Stimulated activated CD4-positive, alpha-beta T cell treated with anti-CD3 and anti-CD28 coated beads, Interleukin-2, amount 100 ng/mL, for 24 hours (primary cell): ENCODE measurements at places on chromosomes 3 and 15.

- DNase-seq, result no peak
Observed at GRCh38 chr15:41241221-41241964, 10.3 kb downstream of the CHP1 start.

DNA sequence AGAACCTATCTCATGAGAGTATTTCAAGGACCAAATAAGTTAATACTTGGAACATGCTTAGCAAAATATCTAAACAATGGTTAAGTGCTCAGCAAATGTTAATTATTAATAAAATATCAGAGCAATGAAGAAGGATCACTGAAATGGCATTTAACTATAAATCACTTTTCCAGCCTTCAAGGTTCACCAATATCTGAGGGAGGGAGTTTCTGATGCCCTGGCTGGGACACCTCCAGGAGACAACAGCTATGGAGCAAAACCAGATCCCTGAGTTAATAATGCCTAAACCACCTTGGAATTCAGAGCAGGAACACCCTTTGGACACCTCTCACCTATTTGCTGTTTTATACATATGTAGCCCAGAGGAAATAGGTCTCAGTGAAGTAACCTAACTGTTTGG, 6.4 kb upstream of the FAM174B start:
- no peak for DNase-seq

DNA sequence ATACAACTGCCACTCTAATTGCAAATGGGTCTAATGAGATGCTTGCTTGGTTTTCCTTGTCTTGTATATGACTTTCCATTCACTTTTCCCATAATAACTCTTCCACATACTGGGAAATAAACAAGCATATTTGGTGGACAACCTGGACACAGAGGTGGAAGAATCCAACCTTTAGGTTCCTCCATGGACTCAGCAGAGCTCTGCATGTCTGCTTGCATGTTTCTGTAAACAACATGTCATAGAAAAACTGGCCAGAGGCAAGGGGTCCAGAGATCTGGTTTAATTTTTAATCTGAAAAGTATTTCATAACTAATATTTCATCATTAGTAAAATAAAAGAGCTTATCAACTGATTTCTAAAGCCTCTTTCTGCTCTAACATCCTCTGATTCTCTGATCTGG, 30.2 kb downstream of the GOLIM4 start:
- no peak for DNase-seq

DNA sequence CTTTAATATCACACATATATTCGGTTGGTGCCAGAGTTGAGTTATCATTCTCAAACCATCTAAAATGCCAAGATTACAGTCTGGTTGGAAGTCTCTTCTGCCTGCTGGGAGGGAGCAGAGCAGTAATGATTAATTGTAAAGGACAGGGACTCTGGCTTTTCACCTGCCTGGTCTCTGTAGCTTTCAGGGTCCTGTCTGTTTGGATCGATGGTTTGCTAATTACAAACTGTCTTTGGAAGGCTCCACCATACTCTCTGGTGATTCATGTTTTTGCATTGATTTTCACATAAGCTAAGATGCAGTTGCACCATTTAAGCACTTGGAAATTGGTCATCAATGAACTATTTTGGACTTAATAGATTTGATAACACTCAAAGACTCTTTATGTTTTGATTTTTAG, 350.4 kb upstream of the SATB1 start:
- DNase-seq, result no peak

GRCh38 chr15:67199881-67200763, 54.3 kb downstream of the AAGAB start:
- DNase-seq, result no peak

DNA sequence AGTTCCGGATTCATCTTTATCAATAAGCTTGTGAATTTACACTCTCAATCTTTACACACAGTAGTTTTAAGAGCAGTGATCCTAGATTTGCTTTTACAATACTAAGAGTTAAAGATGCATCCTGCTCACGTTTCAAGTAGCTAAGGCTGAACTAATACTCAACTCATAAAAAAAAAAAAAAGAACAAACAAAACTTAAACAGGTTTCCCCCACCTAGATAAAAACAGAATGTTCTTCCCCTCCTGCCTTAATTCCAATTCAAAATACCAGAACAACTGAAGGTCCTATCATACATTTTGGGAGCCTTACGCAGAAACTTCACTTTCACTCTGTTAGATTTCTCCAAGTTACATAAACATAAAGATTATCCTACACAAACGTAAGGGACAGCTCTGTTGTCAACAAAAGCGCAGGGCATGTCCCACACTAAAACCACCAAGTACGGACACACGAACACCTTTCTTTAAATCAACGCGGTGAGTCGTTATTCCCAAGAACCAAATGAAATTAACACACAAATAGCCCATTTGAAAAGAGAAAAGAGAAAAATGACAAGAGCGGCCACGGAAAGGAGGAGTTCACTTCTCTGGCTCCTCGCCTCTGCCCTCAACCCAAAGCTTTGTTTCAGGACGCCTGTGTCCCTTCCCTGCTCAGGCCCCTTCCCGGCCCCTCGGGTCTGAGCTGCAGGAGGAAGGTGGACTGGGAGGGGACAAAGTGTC, 941 bp downstream of the CBLB start:
- no peak for DNase-seq

DNA sequence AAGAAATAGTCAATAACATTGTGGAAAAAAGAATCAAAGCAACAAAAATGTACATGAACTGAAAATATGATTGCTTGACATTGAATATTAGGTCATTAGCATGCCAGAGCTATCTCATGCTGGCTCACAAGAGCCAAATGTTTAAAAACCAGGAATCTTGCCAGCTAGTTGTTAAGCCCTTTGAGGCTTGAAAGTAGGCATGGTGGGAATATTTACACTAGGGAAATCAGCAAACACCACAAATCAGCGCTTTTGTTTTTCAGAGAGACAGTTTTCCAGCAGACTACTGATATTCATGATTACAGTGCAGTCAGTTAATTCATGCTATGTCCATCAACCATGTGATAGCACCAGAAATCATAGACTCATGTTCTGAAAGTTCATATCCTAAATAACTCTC, 144.8 kb downstream of the ARPP21 start:
- DNase-seq, result no peak

DNA sequence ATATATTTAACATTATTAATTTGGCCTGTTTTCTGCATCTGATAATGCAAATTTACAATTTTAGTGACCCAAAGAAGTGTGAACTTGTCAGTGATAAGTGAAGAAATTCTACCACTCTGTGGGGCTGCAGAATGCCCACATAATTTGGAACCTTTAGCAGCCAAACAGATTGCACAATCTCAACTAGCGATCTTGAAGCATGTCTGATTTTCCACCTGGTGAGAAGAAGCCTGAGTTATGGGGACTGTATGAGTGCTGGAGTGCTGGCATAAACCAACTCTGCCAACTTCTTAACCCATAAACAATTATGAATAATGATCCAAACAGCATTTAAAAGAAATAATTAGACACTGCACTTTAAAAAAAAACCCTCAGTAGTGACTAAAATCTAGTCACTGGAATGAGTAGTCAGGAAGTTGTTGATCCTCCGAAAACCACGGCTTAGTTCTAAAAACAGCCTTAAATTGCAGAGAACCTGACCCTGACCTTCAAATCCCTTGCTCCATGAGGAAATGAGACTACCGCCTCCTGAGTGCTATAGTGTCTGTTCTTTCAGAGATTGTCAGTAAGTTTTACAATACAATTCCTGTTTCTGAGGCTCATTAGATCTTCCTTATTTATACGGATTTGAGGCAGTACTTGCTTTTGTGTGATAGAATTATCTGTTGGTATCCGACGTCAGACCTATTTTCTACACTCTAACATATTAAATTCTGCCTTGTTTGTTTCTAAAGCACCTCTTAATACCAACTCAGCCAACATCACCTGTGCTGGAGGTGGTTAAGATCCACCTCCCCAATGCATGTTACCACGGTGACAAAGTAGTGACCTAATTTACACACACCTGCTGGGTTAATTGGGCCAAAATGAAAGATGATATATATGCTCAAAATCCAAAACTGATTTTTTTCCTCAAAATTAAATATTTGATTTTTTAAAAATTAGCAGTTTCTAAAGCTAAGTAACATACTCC, 267.7 kb downstream of the ZBTB20 start:
- DNase-seq, result no peak

DNA sequence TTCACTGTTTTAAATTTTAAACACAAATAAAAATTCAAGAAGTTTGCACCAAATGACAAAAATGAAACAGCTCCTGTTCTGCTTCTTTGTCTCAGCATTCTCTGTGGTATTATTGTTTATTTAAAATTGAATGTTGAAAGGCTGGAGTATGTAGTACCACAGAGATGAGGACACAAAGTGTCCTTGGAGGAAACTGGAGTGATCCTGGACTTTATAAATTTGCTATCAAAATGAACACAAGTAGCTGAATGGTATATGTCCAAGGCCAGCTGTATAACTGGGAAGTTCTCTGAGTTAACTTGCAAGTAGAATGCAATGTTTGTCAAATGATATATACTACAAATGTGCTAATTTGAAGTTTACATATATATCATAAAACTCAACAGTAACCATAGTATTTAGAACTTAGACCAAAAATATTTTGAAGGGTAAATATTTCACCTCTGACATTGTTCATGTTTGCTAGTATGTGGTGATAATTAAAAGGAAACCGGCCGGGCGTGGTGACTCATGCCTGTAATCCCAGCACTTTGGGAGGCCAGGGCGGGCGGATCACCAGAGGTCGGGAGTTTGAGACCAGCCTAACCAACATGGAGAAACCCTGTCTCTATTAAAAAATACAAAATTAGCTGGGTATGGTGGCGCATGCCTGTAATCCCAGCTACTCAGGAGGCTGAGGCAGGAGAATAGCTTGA, 12.3 kb downstream of the BTLA start:
- DNase-seq, result no peak

- DNase-seq, result no peak
Observed at GRCh38 chr3:185978516-185978915, 40.7 kb upstream of the TRA2B start.

GRCh38 chr3:59163953-59164352, 114.1 kb upstream of the CFAP20DC start:
- no peak for DNase-seq

GRCh38 chr3:19950316-19950715, 3.4 kb downstream of the RAB5A start:
- DNase-seq, result no peak

- DNase-seq, result no peak
Observed at GRCh38 chr15:96230526-96231181, 99.8 kb upstream of the NR2F2 start.
